ENCODE measurements at places on chromosomes 3 and 15. TPM values are rescaled to one million over a fixed set of nuclear protein-coding genes. Genes with fewer than 3 reads are reported as not detected.

KCNAB1 gene
- total RNA-seq, result not detected

GUCA1C gene
- not detected for total RNA-seq

C3orf85 gene
- not detected for total RNA-seq

GABRB3 gene
- 0.96 TPM for total RNA-seq

DPPA4 gene
- total RNA-seq, result not detected

DNA sequence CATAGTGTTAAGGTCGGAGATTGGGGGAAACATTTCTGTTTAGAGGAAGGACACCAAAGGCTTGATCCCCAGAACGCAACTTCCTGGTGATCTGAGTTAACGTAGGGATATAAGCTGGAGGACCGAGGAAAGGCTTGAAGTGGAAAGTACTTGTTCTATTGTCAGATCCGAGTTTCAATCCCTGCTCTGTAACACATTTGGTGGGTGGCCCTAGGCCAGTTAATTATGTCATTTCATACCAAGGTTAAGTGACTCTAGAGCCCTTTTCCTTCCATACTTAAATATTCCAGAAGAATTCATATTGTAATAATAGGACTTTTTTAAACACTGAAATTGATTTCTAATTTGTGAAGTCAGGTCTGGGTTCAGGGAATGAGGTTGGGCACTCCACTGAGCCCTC is 80.9 kb downstream of the RPLP1 start:
- DNase-seq, result no peak

DNA sequence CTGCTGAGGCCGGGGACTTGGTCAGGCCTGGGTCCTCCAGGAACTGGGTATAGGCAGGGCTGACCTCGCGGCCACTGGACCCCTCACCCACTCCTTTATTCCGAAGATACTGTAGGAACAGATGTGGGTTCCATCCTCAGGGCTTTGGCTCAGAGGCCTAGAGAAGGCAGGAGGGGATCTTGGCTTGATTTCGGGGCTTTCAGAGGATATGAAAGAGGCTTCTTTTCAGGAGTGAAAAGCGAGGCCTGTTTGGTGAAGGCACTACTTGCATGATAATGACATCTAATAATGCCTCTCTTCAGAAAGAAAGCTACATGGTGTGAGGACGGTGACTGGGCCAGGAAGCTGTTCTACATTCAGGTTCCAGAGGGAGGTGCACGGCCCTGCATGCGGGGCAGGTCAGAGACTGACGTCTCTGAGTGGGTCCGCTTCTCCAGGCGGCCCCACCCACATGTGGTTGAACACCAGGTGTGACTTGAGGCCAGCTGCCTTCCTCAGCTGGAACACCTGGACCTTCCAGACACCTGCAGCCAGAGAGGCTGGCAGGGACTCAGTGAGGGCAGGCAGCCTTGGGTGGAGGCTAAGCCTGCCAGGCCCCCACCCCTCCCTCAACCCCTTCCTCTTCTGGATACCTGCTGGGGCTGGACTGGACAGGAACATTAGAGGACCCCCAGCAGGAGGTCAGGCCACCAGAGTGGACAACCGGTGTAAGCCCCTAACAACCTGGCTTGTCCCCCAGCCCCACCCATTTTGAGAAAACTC is 31.1 kb upstream of the HHATL start:
- no peak for DNase-seq

- DNase-seq, result no peak
Measured at GRCh38 chr3:158352551-158352950, 218.4 kb upstream of the MLF1 start.

DNA sequence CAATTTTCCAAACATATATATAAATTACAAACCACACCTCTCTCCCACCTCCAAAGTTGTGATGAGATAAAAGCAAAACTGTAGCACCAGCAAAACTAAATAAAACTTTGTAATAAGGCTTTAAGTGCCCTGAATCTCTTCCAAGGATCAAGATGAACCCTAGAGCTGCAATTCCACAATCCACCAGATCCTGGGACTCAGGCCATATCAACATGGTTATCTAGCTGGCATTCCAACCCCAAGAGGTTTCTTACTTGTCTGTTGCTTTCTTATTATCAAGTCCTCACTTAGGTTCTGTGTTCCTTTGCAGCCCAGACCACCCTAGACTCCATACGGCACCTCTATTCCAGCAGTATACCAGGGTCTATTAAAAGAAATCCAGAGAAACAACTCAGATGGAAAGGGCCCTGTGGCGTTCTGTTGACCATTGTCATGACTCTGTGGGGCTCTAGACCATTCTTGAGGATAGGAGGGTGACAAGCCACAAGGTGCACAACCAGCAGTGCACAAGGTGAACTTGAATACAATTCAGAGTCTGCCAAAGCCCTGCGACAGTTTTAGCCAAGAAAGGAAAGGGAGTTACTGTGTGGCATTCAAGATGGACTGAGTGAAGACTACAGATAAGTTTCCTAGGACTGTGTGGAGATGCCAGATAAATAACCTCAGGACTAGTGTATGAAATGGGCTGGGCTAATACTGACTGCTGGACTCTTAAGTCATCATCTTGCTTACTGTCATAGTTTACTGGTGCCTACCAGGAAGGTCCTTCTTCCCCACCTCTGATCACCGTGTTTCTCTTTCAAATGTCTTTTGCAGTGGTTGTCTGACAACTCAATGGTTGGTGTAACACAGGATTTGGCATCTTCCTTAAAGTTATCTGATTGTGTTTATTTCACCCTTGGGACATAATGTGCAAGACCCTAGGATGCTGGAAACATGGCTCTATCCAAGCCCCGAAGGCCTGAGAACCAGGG is 27.2 kb downstream of the ACKR2 start:
- DNase-seq, result no peak

GRCh38 chr3:58627570-58627885 is 39.0 kb downstream of the FAM3D start:
- no peak for DNase-seq

DNA sequence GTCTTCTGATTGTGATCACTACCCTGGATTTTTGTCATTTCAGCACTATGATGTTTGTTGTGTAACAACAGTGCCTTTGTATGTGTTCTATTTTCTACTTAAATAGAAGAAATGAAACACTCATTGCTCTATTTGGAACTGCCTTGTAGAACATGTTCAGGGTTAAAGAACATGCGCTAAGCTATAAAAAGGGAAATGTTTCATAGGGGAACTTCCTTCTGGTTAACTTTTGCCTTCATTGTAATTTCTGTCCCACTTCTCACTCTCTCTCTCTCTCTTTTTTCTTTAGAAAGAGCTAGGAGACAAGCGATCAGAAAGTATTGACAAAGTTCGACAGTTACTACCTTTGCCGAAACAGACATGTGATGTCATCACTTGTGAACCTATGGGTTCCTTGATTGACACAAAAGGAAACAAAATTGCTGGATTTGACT is at the start of gene P2RY12:
TSS of gene P2RY12 (minus strand) at position 13 of the 434 bp plus-strand sequence. CDS start 45,908 bp downstream, outside the sequence.
- no peak for DNase-seq

DNA sequence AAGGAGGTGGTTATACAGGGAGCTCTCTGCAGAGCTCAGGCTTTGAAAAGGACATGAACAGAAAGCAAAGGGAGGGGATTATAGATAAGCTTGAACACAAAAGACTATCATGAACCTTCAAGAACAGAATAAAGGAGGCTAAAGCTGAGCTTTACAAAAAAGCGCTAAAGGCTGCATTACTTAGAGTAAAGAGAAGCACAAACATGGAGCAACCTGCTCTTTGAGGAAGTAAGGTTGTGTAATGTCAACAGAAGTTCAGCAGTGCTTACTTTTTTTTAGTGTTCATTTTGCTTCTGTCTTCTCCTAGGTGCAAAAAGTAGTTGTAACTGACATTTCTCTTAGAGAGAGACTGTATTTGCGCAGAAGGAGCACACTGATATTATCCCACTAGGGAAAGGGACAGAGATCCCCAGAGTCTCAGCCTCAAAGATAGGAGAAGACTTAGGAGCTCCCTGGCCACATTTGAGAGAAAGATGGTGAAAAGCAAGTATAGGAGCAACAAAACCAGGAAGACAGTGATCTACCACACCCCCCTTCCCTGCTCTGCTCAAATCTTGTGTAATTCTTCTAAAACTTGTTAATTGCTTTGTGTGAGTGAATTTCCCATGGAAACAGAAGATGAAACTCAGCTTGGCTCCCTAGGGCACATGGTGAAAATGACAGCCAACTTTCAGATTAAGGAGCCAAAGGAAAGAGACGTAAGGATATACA is 54.7 kb downstream of the QTRT2 start:
- DNase-seq, result no peak

Measured in kidney epithelial cell (primary cell).